ENCODE measurements at places on chromosomes 2 and 18.
A peak's percentile ranks its signal among the peaks of the same experiment; 100 is the strongest.

DNA sequence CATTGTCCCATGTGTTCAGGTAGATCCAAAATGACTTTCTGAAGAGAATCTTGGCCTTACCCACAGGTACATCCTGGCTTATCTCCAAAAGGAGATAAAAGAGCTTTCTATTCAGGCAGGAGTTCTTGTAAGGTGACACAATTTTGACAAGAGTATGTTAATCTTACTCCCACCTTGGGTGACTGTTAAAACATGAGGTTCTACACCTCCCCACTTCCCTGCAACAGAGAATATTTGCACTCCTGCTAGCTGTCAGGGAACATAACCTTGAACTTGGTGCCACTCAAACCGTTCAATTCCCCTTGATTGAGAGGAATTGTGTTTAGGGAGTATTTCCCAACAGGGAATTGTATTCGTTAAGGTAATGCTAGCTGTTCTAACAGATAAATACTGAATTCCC is 372.5 kb upstream of the KLHL29 start:
- no peak for DNase-seq

DNA sequence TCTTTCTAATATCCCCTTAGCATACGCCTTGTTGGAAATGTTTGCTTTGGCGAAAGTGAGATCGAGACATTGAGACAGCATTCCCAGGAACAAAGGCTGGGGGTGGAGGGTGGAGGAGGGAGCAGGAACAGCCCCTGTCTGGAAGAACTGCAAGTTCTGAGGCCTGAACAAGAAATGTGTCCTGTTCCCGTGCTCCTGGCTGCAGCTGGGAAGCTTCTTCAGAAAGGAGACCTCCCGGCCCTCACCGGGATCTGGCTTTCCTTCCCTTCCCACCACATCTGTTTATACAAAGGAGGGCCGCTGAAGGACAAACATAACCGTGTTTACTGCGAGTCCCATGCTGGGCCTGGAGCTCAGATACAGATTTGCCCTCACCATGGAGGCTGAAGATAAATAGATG is 35.9 kb downstream of the AFF3 start:
- DNase-seq = no peak

DNA sequence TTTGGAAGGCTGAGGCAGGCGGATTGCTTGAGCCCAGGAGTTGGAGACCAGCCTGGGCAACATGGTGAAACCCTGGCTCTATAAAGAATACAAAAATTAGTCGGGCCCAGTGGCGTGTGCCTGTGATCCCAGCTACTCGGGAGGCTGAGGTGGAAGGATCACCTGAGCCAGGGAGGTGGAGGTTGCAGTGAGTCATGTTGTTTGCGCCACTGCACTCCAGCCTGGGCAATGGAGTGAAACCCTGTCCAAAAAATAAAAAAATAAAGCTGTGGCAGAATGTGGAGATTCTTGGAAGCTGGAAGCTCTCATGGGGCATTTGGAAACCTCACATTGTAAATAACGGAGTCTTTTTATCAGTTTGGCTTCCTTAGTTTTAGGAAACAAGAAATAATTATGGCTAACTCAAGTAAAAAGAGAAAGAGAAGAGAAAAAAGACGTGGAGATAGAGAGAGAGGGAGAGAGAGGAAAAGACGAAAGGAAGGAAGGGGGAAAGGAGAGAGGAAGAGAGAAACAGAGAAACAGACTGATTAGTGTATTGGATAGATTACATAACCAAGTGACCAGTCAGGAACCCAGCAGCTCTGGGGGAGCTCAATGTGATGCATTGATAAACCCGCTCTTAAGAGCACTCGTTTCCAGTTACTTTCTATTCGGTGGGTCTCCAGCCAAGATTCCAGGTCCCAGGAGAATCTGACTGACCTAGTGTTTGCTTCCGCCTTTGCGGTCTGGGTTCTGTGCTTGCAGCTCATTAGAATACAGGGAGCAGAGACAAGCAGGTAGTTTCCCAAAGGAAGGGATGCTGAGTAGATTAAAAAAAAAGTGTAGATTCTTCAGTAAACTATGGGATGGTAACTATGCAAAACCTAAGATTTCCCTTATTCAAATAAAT is 1.1 kb upstream of the SPAST start:
- DNase-seq = peak; percentile 49

- no peak for DNase-seq
Measured at GRCh38 chr2:65382323-65382722, 50.1 kb downstream of the SPRED2 start.

- no peak for DNase-seq
Measured at GRCh38 chr2:4122726-4123125, 419.4 kb downstream of the DCDC2C start.

DNA sequence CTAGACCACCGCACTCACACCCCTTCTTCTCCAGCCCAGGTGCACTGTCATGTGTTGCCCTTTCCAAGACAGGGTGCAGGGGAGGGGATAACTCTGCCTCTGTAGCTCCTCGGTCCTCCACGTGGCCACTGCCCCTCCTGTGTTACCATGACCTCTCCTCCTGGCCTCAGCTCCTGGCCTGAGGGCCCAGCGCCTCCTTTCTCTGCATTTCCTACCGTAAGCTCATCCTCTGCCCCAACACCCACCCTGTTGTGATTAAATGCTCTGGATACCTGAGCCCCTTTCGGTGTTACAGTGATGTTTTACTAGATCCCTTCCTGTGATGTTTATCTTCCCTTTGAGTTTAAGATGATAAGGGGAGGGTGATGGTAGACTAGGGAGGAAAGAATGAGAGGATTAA is 242.3 kb downstream of the PTPRM start:
- DNase-seq = no peak

DNA sequence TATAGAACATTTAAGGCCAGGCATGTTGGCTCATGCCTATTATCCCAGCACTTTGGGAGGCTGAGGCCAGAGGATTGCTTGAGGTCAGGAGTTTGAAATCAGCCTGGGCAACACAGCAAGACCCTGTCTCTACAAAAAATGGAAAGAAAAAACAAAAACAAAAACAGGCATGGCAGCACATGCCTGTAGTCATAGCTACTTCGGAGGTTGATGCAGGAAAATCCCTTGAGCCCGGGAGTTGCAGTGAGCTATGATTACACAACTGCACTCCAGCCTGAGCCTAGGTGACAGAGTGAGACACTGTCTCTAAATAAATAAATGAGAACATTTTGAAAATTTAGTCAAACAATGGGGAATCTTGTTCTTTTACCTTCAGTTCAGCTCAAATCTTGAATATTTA is 12.1 kb upstream of the YES1 start:
- DNase-seq = peak; percentile 33

DNA sequence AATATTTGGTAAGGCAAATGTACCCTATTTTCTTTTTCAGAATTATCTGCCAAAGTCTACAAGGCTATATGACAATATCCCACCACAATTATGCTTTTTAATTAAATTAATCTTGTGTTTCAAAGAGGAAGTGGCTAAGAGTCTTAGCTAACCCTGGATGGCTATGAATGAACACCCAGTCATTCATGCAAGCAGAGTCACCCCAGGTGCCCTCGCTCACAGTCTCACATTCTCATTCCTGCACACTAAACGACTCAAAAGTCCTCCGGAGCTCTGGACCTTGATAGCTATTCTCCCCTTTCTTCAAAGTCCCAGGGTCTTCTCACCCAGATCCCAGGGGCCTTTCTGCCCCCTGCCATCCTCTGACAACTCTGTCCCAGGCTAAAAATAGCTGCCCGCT is 42.1 kb upstream of the MRPL19 start:
- DNase-seq = no peak

DNA sequence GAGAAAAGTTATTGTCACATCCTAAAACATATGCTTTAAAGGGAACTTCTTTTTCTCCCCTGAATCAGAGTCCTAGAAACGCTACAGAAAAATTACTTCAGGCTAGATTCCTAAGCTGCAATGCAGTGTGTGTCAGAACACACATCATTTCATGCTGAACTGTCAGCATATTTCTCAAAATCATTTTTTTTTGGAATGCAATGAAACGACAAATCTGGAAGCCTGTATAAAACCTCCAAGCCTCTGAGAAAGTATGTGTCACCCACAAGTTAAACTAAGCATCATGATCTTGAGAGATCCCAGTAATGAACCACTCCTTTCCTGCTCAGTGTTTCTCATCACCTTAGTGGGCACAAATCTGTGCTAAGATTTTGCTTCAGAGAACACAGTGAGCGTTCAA is 276.2 kb downstream of the ZNF521 start:
- no peak for DNase-seq

GRCh38 chr2:241112046-241112445 is 10.0 kb upstream of the MTERF4 start:
- no peak for DNase-seq

- DNase-seq = no peak
Measured at GRCh38 chr2:134079373-134079772, 174.5 kb upstream of the MGAT5 start.

DNA sequence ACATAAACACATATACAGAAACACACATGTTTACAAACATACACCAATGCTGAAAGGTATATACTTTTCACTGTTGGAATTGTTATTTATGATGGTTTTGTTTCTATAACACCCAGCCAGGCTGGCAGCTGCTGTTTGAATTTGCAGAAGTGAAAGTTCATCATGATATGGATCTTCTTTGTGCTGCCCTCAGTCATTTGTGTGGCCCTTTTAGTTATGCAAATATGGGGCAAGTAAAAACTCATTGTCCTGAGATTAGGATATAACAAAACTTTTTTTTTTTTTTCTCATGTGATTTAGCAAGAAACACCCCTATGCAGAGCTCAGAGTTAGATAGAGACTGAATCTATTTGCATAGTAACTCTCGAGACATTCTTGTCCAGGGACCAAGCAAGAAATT is 714.1 kb downstream of the KCNJ3 start:
- DNase-seq = peak; percentile 2

DNA sequence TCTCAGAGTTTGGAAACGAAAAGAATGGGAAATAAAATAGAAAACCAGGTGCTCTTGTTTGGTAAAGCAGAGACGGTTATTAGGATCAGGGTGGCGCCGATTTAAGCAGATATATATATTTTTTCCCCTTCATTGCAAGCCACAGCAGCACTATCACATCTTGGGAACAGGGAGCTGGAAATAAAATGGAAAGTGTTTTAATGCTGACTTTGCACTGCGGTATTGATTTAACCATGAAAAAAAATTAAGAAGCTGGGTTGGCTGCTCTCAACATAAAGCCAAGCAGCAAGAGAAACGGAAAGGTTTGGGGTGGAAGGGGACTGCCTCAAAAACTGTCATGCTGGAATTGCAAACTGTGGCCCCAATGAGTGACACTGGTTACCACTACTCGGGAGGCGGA is 102.7 kb upstream of the ZBTB14 start:
- DNase-seq = no peak

DNA sequence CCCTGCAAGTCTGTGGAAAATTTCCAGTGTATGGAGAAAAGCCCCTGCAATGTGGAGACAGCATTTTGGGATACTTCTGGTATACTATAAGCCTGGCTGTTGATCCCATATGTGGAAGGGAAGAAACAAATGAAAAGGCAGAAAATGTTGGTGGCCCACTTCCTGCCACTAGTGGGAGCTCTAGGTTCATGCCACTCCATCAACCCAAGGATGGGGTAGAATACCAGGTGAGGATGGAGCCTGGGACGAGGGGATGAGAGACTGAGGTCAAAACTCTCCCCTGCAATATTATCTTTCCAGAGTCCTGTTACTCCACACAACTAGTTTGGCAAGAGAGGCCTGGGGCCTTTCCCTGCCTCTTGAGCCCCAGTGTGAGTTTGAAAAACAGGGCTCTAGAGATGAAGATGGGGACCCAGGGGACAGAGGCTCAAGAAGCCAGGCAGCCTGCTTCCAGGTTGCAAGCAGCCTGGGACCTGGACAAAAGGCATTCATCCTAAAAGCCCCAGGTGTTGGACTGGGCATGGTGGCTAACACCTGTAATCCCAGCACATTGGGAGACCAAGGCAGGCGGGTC is 31.9 kb downstream of the BMP10 start:
- peak; percentile 60 for DNase-seq

DNA sequence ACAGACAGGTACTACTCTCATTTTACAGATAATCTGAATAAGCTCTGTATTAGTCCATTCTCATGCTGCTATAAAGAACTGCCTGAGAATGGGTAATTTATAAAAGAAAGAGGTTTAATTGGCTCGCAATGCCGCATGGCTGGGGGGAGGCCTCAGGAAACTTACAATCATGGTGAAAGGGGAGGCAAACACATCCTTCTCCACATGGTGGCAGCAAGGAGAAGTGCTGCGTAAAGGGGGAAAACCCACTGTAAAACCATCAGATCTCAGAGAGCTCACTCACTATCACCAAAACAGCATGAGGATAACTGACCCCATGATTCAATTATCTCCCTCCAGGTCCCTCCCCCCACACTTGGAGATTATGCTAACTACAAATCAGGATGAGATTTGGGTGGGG is 254.4 kb downstream of the KCNE4 start:
- DNase-seq = no peak

DNA sequence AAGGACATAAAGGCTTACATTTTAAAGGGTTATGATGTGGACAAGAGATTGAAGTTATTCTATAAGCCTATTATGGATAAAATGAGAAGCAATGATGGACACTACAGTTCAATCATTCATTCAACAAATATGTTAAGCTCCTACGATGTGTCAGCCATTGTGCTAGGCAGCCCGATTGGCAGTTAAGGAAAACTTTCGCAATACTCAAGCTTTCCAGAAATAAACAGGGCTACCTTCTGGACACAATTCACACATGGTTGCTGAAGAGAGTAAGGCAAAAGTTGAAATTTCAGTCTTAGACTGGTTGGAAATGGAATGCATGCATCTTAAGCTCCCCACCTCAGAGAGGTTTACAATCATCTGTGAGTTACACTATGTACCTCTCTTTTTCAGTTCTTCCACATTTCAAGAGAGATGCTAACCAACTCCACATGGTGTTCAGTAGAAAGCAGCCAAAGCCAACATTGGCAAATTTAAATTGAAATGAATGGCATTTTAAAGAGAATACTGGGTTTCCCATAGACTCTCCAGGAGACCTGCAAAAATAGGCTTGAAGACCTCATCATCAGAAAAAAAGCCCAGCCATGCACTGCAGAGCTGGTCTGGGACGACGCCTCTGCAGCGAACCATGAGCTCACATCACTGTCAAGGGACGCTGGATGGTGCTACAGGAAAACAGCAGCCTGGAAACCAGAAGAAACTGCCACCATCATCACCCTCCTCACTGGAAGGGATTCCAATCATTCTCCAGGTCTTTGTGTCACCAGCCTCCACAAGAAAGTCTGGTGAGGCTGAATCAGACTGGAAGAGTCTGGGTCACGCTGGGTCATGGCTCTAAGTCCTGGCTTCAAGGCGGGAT is 276.3 kb downstream of the AFF3 start:
- no peak for DNase-seq

GRCh38 chr2:198191651-198192050 is 387.3 kb downstream of the PLCL1 start:
- no peak for DNase-seq

- no peak for DNase-seq
Measured at GRCh38 chr2:210667711-210668110, 111.3 kb downstream of the CPS1 start.

DNA sequence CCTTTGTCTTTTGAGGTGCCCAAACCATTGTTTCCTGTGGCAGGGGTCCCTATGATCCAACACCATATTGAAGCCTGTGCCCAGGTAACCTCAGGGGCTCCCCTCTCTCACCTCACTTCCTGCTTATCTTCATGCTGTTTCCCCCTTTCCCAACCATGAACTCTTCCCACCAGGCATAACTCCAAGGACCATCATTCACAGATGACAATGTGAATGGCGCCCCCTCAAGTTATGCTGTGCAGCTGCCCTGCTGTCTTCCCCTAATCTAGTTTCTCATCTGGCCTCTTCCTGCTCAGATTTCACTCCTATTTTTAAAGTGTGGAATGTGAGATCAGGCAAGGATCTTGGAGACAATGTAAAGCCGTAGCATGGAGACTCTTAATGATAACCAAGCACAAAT is 1.4 kb downstream of the GMPPA start:
- no peak for DNase-seq

GRCh38 chr2:60884800-60885199 is 3.4 kb downstream of the REL start:
- DNase-seq = peak; percentile 27

Measured in suppressor macrophage treated with lipopolysaccharide for 1 hour (primary cell).